ENCODE measurements at places on chromosomes 16 and 17.
A peak's percentile ranks its signal among the peaks of the same experiment; 100 is the strongest.

DNA sequence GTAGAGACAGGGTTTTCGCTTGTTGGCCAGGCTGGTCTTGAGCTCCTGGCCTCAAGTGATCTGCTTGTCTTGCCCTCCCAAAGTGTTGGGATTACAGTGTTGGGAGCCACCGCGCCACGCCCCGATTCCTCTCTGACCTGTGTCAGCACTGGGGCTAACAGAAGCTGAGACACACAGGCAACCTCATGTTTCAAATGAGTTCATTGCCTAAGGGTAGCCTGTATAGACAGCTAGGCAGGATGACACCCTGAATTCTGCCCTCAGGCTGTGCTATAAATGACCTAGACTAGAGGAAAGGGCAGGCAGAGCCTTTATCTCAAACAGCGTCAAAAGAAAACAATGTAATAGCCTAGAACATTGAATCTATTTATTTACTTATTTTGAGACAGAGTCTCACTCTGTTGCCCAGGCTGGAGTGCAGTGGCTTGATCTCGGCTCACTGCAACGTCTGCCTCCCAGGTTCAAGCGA lies 2.3 kb upstream of the CDK3 start:
- no peak for DNase-seq

DNA sequence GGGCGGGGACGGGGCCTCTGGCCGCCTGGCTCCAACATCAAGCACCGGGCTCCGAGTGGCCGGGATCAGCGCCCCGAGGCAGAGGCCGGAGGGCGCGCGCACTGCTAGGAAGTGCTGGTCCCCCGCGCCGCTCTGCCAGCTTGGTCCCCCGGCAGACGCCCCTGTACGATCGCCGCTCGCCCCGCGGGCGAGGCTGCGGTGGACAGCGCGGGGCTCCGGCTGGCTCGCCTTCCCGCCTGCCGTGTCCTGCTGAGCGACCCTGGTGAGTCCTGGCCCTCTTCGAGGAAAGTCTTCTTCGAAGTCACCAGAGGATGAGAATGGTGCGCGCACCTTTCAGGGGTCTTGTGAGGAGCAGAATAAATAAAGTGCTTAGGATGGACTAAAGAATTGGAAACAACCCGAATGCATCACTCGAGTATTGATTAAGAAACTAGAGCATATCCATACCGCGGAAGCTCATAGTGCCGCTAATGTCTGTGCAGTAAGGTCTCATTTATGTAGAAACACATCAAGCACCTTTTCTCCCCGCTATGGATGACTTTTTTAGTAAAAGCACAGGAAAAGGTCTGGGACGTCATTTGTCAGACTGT lies 392 bp downstream of the ZNF213 start:
- DNase-seq = no peak

DNA sequence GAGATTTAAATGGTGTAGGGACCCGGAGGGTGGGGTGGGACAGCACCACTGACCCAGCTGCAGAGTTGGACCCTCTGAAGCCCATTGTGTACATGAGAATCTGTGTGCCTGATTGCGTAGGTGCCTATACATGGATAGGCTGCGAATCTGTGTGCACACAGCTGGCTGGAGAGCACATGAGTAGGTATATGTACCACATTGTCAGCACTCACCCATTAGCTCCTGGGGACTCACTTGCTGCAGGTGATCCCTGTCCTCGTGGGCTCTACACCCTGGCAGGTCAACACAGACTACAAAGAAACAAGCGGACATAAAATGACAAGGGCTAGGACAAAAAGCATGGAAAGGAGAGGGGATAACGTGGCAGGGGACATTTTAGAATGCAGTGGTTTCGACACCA lies 11.3 kb upstream of the CETP start:
- DNase-seq = no peak

- DNase-seq = no peak
Observed at GRCh38 chr16:63241497-63242028, 1205.3 kb upstream of the CDH8 start.

DNA sequence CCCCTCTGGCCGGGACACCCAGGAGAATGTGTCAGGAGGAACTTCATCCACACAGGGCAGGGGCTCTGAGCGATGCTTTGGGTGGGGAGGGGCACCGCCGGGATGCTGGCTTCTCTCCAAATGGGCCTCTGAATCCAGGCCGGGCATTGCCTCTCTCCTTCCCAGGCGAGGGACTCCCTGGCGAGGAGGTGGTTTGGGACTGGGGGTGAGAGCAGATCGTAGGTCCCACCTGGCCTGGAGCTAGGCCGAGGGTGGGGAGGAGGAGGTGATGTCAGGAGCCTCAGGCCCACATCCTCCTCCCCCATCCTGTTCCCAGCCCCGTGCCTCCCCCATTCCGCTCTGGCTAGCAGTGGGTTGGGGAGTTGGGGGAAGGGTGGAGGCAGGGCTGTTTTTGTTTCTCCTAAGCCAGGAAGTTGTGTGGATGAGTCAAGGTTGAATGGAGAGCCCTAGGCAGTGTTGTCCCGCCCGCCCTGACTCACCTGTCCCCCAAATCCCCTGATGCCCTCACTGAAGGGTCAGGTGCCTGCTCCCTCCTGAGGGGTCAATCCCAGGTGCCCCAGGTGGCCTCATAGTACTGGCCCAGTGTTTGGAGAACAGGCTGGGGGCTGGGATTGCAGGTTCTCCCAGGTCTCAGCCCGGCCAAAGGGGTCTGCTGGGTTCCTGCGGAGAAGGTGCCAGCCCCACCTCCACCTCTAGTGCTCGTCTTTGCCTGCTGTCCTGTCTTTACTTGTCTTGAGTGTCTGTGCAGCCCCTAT lies 2.8 kb downstream of the GRB7 start:
- no peak for DNase-seq

GRCh38 chr17:71440513-71440912 lies 680.3 kb upstream of the SOX9 start:
- no peak for DNase-seq

DNA sequence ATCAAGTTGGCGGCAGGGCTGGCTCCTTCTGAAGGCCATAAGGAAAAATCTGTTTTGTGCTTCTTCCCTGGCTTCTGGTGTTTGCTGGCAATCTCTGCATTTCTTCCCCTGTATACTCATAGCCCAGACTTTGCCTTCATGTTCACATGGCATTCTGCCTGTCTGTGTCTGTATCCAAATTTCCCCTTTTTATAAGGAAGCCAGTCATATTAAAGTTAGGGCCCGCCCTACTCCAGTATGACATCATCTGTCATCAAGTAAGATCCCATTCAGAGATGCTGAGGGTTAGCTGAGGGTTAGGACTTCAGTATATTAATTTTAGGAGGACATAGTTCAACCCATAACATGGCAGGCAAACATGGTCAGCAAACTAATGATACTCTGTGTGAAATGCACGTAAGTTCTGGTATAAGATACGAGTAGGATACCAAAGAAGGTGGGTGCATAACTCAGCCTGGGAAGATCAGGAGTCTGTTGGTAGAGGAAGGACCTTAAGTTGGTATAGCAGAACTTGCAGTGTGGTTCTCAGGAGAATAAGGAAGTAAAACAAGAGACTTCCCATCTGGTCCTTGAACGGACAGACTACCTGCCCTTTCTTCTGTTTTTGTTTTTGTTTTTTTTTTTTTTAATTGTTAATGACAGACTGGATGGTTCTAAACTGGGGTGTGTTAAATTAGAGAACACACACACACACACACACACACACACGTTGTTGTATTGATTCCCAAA lies 13.9 kb downstream of the MAP2K6 start:
- no peak for DNase-seq

- no peak for DNase-seq
Observed at GRCh38 chr16:23651943-23652468, 10.7 kb downstream of the DCTN5 start.

- DNase-seq = no peak
Observed at GRCh38 chr17:28729950-28730330, 1.4 kb downstream of the NEK8 start.

GRCh38 chr17:79850571-79851460 lies 11.6 kb upstream of the CBX4 start:
- no peak for DNase-seq

GRCh38 chr16:8920645-8921346 lies 38.6 kb downstream of the LITAFD start:
- no peak for DNase-seq

GRCh38 chr17:76262732-76263344 lies 2.3 kb upstream of the UBALD2 start:
- no peak for DNase-seq

- no peak for DNase-seq
Observed at GRCh38 chr17:59193336-59193862, 16.4 kb upstream of the SMG8 start.

DNA sequence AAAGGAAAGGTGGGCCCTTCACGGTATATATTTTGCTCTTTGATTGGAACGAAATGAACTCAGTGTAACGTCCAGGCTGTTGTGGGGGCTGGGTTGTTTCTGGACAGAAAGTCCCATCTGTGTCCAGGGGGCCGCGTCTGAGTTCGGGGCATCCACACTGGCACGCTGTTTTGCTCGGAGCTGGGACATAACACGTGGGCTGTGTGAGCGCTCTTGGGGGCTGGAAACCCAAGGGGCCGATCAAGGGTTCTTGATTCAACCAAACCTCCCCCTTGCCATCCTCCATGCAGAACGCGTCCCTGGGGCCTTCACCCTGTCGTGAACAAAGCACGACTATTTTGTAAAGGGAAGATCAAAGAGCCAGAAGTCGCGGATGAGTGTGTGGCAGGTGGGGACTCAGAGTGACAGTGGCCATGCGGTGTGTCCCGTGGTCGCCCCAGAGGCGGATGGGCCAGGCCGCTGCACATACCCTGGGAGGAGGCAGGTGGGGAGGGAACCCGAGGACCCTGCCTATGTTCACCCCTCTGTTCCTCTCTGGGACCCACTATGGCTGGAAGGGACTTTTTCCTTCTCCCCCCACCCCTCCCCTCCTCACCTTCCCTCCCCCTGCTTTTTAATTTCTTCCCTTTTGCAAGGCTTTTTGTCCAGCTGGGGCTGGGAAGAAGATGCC lies 387.2 kb downstream of the SEC14L1 start:
- DNase-seq = no peak

GRCh38 chr16:19008245-19009169 lies 24.8 kb downstream of the TMC7 start:
- peak; percentile 21 for DNase-seq

- DNase-seq = no peak
Observed at GRCh38 chr17:49886036-49886435, 38.2 kb upstream of the TAC4 start.

DNA sequence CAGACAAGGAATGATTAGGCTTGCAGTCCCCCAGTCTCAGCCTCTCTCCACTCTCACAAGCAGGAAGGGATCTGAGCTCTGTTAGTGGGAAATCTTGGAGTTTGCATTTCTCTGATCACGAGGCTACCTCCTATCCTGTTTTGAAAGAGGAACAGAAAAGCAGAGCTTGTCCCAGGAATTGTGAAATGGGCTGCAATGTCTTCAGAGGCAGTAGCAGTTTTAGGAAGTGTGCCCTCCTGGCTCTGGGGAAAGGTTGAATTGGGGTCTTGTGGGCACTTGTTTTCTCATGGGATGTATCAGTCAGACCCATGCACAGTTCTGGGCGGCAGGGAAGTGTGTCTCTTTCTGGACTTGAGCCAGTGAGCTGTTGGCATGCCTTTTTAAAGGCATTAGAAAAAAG lies 22.8 kb downstream of the NUP85 start:
- DNase-seq = no peak

GRCh38 chr16:30874244-30874820 lies 19.5 kb downstream of the BCL7C start:
- DNase-seq = no peak

DNA sequence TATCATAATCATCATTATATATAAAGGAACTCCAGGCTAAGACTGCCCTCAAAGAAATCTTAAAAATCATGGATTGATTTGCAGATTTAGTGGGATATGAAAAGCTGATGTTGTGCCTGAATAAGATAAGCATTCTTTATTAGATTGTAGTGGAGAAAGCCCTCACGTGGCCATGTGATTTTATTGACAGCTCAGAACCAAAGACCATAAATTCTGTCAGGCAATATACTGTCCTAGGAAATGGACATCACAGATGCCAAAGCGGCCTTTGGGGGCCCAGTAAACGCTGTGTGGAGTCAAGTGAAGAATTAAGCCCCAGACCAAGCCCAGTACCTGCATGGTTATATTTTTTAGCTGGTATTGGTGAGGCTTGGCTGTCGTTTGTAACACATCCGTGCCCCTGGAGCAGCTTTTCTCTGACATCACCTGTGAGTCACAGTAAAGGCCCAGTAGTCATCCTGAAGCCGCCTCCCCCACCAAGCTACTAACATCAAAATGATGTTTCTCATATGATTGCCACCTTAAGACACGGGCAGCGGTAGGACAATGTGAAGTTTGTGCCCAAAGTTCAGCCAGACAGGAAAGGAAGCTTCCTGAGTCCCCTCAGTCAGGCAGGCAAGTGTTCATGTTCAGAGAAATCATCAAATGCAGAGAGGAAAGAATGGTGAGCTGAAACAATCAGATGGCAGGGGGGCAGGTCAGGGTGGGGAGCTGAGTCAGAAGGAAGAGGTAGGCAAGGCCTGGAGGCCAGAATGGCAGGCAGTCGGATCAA lies 209.4 kb downstream of the IRX3 start:
- DNase-seq = no peak

DNA sequence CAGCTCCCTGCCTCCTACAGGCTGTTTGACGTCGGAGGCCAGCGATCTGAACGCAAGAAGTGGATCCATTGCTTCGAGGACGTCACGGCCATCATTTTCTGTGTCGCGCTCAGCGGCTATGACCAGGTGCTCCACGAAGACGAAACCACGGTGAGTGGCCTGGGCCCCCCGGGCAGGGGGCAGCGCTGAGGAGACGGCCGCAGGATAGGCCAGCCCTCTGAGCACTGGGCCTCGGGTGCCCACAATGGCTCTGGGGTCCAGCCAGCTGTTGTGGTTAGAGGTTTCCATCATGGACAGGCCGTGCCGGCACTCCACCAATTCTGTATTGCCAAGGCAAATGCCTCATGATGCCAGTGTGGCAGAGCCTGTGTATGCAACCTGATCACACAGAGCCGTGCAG lies 88.6 kb downstream of the AMFR start:
- DNase-seq = no peak

DNA sequence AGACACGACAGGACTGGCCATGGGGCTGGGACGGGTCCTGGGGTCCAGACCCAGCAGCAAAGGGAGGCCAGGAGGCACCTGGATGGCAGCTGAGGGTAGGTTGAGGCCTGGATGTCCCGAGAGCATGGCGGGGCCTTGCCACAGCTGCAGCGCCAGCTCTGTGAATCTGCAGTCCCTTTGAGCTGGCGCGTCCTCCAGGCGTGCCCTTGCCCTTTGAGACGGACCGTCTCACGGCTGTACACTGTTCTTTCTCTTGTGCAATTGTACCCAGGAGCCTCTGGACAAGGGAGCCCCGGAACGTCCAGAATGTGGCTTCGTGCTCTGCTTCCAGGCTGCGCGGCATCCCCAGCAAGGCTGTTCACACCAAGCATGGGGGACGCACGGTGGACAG lies 69.5 kb upstream of the CIBAR2 start:
- DNase-seq = no peak

- no peak for DNase-seq
Observed at GRCh38 chr17:82019690-82020571, 2.7 kb downstream of the CENPX start.

GRCh38 chr17:73430848-73431247 lies 119.0 kb upstream of the CDC42EP4 start:
- DNase-seq = no peak

DNA sequence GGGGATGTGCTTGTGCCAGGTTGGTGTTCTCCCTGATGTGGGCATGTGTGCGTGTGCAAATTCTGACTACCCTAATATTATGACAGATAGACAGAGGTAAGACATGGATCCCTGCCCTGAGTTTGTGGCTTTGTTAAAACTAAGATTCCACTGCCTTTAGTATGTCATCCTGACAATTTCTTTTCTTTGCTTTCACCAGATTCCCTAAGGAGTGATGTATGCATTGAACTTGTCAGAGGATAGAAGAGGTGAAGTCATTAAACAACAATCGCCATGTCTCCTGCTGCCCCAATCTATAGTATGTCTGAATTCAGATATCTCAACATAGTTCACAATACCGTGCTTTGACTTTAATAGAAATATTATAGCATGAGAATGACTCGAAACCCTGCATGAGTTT lies 137.1 kb upstream of the ELAC2 start:
- DNase-seq = no peak
